ENCODE measurements at places on chromosomes 4 and X.

DNA sequence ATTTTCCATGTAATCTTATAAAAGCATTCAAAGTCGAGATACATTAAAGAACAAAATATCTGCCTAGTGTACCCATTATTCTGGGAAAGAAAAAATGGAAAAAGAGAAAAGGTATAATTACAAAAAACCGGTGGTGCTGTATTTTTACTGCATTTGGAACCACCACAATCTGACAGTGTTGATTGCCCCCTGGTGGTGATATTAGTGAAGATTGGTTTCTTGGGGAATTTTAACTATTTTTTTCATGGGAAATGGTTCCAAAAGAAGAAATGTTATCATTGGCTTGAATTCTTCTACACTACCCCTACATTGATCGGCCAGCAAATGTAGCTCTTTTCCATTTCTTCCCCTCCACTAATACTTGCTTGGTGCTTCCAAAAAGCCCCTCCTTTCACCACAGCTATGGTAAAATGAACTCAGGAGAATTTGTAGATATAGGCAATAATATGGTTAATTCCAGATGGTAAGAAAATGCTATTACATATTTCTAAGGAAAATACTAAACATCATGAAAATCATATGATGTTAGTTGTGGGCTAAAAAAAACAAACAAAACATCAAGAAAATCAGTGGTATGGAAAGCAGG is 50.0 kb downstream of the COX18 start:
- DNase-seq, result peak; percentile 38

DNA sequence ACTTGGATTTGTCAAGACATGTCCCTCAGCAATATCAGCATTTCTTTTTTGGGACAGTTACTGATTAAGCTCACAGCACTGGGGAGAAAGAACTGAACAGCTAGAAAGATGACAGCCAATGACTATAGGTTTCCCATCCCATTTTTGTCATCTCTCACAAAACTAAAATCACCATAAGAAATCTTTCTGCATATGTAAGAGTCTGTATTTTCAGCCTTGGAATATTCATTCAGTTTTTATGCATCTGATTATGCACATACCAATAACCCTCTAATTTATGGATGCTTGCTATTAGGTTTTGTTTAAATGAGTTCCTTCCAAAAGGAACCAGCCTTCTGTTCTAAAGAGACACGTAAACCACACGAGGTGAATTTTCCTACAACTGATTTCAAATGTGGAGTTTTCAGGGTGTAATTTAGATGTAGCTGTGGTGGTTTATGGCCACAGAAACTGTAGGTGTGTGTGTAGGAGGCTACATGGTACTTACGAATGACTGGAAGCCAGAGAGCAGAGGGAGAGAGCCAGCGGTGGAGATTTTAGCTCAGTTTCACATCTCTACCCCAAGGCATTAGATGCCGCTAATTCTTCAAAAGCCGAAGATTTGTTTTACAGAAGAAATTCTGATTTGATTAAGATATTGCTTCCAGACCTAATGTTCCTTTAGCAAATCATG is 55.3 kb downstream of the AFF2 start:
- no peak for DNase-seq

GRCh38 chrX:57232658-57233360 is 53.7 kb upstream of the FAAH2 start:
- DNase-seq, result no peak

GRCh38 chrX:9368262-9368661 is 96.6 kb upstream of the TBL1X start:
- no peak for DNase-seq

GRCh38 chr4:89242864-89243732 is 64.5 kb downstream of the GPRIN3 start:
- DNase-seq, result peak; percentile 5

DNA sequence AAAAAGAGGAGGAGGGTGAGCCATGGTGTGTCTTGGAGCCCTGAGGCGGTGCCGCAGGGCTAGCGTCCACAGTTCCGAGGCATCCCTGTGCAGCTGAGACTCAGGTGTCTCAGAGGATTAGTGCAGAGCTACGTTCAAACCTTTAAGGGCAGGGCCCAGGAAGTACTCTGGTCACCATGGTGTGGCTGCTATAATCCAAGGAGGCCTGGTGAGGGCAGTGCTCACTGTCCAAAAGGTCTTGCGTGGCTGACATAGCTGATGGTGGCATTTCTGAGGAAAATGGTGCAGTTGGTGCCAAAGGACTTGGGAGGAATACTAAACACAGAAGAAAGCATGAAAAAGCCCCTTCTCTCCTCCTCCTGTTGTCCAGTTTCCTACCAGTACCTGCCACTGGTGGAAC is 146.9 kb downstream of the DCHS2 start:
- DNase-seq, result no peak

- DNase-seq, result no peak
Measured at GRCh38 chrX:275476-275966, 5.7 kb upstream of the PLCXD1 start.

- DNase-seq, result no peak
Measured at GRCh38 chr4:147096667-147097604, 151.3 kb upstream of the TTC29 start.

DNA sequence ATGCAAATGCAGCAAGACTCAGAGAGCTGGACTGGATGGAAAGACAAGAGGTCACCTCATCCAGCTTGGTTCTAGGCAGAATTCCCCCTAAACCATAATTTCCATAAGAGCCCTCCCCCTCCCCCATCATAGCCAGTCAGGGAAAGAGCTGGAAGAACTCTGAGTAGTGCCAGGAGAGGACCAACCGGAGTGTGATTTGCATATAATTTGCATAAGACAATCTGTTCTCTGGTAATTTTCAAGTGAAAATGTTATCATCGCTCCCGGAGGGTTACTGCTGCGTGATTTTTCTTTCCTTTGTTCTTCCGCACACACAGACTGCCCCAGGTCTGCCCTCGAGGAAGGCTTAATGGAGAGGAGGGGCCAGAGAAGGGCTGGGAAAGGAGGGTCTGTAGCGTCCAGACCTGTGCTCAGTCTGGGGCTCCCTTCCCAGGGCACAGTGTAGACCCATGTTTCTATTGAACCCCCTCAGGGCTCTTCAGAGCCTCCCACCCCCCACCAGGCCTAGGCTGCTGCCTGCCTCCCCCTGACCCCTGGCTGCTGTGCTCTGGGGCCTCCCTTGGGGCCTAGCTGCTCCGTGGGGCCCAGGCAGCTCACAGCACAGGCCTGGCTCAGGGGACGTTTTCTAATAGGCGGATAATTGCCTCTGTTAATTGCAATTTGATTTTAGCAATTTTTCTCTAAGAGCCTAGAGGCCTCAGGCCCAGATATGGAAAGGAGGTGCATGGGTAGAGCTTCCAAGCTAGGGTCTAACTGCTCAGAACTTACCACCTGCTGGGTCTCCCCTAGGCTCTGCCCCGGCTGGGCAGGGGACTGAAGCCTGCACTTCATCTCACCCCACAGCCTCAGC is 90.4 kb upstream of the PJA1 start:
- DNase-seq, result no peak

DNA sequence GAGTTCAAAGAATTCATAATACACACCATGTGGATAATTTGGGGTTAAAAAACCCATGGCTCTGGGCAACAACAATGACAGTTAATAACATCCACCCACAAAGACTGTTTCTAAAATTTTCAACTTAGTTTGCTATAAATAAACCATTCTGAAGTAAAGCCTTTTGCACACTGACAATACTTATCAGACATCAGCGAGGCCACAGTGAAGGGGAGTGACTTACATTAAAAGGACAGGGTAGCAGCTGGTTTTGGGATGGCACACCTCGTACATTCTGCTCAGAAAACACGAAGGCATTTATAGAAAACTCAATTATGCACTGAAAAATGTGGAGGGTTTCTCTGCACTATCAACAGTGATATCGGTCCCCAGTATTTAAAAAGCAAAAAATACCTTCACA is 4.9 kb upstream of the ASB11 start:
- DNase-seq, result no peak

DNA sequence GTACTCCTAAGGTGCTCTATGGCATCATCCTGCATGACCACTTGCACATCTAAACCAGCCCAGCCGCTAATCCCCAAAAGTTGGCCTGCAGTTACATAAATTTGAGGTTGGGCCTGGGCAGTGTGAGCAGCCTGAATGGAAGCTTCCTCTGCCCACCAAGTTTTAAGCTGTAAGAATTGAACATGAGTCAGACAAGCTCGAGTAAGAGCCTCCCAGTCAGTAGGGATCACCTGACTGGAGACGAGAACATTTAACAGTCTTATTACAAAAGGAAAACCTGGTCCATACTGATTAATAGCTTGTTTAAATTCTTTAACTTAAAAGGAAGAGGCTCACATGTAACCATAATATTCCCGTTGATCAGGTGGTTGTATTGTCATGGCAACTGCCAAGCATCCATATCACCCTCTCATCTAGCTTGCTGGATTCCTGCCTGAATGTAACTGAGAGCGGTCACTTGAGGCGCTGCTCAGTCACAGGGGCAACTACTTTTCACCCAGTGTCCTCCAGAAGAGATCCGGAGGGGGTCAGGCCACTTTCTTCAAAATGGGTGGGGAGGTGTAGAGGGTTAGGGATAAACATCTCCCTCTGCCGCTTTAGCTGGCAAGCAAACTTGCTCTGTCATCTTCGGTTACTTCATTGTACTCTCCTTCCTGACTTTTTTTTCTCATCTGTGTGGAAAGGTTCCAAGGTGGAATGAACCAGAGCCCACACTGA is 56.6 kb upstream of the WDR1 start:
- DNase-seq, result no peak

DNA sequence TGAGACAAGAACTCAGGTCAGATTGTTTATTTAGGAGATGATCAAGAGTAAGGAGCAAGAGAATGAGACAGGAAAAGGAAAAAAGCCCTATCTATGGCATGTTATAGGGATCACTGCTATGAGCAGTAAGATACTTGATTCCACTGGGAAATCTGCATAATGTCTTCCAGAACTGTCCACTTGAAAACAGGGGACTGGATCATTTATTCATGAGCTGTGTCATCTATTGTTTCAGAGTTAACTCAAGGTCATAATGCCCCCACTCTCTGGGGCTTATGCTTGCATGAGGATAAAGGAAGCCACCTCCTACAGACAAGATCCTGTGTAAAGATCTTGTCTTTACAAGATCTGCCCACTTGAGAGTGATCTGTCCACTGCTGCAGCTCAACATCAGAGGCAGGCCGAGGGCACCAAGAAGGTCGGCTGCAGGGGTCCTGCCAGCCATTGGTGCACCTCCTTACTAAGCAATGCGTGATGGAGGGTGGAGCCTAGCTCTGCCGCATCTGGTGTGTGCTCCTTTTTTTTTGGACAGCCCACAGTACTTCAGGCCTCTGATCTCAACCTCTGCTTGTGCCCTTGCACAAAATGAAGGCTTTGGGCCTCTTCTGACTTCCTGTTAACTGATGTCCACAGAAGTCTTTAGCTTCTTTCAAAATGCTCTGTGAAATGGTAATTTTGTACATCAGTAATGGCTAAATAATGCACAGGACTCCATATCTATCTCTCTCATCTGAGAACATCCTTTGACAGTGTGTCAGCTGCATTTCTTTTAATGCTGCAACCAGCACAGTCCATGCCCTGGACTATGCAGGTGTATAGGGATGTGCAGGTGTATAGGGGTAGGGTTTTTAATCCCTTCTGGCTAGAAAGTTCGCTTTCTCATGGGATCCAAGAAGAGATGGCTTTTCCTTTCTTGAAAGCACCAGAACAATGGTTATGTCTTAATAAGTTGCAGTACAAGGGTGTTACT is 95.9 kb upstream of the TRPC3 start:
- no peak for DNase-seq

- DNase-seq, result no peak
Measured at GRCh38 chr4:162849937-162850336, 316.8 kb downstream of the NAF1 start.

- DNase-seq, result no peak
Measured at GRCh38 chrX:110741213-110741796, 54.3 kb downstream of the CHRDL1 start.

DNA sequence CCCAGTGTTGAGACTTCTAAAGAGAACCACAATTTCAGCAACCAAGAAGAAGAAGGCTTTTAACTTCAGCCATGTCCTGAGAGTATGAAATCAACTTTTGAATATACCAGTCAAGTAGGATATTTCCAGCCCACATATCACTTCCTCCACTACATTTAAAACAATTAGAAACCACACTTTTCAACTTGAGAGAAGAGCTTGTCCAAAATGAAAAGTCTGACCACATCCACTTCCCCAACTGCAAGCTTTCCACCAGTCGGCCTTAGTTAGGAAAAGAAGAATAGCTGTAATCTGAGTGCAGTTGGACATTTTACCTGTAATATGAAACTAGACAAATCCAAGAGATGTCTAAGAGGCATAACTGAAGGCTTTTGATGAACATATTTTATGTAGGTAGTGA is 101.9 kb upstream of the SLC7A11 start:
- no peak for DNase-seq

GRCh38 chr4:37664696-37665095 is 21.5 kb downstream of the RELL1 start:
- no peak for DNase-seq

DNA sequence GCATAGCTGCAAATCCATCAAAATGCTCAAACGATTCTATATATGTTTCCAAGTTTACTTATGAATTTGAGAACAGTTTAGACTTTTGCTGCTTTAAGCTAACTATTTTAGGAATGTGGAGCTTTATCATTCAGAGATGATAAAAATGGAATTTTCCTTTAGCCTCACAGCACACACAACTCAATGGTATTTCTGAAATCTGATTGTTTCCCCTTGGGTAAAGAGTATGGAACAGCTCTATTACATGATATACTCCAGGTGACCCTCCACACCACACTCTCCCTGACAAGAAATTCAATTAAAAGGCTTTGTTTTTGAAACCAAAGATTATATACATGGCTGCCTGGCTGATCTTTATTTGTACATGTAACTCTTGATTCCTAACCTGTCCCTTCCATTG is 120.0 kb downstream of the LUZP4 start:
- DNase-seq, result no peak

GRCh38 chrX:151929126-151929525 is 16.4 kb downstream of the MAGEA4 start:
- DNase-seq, result no peak

DNA sequence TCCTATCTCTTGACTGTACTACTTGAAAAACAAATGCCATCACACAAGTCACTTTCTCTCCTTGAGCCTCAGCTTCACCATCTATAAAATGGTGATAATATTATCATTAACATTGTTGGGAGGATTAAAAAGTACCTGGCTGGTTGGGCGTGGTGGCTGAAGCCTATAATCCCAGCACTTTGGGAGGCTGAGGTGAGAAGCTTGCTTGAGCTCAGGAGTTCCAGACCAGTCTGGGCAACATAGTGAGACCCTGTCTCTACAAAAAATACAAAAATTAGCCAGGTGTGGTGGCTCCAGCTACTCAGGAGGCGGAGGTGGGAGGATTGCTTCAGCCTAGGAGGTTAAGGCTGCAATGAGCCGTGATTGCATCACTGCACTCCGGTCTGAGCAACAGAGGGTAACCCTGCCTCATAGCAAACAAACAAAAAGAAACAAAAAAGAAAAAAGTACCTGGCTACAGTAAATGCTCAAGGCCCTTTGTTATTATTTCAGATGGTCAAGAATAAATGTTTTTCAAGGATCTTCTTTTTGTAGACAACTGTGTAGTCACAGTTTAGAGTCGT is 120.3 kb downstream of the CHRNA9 start:
- no peak for DNase-seq

Measured in SHP77 (cell line).